Breast epithelium (tissue), 4 donors: ENCODE measurements at places on chromosomes 1 and 21. TPM values are rescaled to one million over a fixed set of nuclear protein-coding genes. Genes with fewer than 3 reads are reported as not detected.

DNA sequence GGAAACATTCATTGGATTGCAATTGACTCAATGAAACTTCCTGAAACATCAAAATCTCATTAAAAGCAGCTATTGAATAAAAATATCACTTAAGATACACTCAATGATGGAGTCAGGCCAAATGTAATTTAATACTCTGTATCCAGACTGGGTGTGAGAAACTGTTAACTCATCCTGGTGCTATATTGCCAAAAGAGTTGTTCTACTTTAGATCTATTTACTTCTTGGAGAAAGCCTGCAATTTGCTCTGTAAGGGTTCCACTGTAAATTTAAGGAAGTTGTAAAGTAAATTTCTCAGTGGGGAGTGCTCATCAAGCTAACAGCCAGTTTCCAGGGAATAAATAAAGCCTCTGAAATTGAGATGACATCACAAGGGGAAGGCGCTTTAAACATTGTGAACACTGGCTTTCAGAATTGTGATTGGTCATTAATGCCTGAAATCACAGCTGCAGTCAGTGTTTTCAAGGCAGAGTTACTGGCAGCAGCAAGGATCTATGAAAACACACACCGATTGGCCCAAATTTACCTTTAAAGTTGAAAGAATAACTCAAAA, 91.4 kb downstream of the OLFM3 start:
- H3K36me3 ChIP-seq = no peaks in the 10 kb centered on the region
- H3K27me3 ChIP-seq = no peaks in the 10 kb centered on the region
- H3K4me1 ChIP-seq = no peaks in the 10 kb centered on the region
- H3K27ac ChIP-seq = no peak overlapping the region
- no peak for DNase-seq

- H3K27ac ChIP-seq = no peak overlapping the region
- no peak overlapping the region for H3K4me3 ChIP-seq
- no peaks in the 10 kb centered on the region for H3K4me1 ChIP-seq
- no peaks in the 10 kb centered on the region for H3K27me3 ChIP-seq
- no peak for DNase-seq
Observed at GRCh38 chr1:100936194-100936967, 40.5 kb downstream of the SLC30A7 start.

The KCNK2 gene
- total RNA-seq = 23.6 TPM

The ANGPTL3 gene
- not detected for total RNA-seq

DNA sequence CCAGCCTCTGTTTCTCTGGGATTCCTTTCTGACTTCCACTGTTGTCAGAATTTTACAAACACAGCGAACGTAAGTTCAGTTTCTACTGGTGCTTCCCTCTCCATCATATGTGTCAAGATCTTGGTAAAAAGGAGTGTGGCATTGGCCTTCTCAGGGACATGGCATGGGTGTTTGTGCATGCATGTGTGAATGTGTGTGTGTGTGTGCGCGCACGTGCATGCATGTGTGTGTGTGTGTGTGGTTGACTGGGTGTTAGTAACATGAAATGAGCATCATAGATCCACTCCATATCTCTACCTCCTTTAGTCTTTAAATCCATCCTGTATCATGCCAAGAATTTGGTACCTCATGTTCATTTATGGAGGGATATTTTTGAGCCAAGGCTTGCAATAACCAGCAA, 411.3 kb downstream of the NPHP4 start:
- no peaks in the 10 kb centered on the region for H3K36me3 ChIP-seq
- H3K4me3 ChIP-seq = no peak overlapping the region
- H3K4me1 ChIP-seq = no peaks in the 10 kb centered on the region
- no peak overlapping the region for H3K27ac ChIP-seq
- no peak for DNase-seq

DNA sequence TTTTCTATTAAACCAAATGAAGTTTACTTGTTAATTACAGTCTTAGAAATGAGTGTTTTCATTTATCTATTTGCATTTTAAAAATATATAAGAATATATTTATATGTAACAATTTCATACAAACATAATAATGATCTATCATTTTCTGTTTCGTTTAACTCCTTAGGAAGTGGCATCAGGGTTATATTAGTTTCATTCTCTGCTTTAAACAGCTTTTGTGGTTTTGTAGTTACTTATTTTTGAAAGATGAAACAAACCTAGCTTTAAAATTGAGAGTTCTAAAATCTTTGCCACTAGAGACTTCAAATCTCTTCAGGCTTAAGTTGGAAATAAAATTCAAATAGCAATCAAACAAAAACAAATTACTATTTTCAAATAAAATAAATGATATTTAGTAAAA, 2110.6 kb downstream of the MRPL39 start:
- no peak overlapping the region for H3K27ac ChIP-seq
- no peak for DNase-seq
- H3K4me1 ChIP-seq = no peaks in the 10 kb centered on the region
- H3K27me3 ChIP-seq = no peaks in the 10 kb centered on the region
- no peaks in the 10 kb centered on the region for H3K36me3 ChIP-seq
- no peak overlapping the region for H3K4me3 ChIP-seq

DNA sequence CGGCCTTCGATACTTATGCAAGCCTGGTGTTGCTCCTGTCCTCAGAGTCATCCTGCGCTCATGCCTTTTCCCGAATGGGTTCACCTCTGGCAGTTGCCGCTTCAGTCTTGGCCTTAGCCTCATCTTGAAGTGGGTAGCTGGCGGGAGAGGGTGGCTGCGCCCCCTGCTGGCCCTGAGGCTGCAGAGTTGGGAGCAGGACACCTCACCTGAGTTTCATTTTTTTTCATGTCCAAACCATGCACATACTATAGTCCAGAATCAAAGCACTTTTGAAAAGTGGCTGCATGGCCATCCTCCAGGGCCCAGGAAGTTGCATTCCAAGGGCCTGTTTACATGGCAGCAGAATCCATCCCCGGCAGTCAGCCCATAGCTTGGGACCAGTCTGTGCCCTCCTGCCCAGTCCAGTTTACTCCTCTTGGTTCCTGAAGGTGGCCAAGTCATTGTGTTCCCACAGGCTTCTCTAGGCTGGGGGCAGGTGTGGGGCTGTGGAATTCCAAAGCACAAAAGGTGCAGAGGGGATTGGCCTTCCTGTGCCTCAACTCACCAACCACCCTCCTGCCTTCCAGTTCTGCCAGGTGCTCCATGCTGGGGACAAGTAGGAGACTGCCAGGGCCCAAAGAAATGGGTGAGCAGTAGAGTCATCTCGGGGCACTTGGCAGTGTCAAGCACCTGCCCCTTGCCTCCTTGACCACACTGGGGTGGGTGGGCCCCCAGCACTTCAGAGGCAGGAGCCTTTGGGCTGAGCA, 44.0 kb downstream of the YARS1 start:
- no peak overlapping the region for H3K4me3 ChIP-seq
- H3K4me1 ChIP-seq = peaks cover 6% of the 10 kb centered on the region
- peak overlapping the region; percentile 73 for H3K27ac ChIP-seq
- peak; percentile 86 for DNase-seq

GRCh38 chr1:151984313-151984956, 9.2 kb downstream of the S100A10 start:
- H3K4me1 ChIP-seq = peaks cover 14% of the 10 kb centered on the region
- no peaks in the 10 kb centered on the region for H3K36me3 ChIP-seq
- no peak overlapping the region for H3K27ac ChIP-seq
- H3K27me3 ChIP-seq = no peaks in the 10 kb centered on the region
- no peak overlapping the region for H3K4me3 ChIP-seq

DNA sequence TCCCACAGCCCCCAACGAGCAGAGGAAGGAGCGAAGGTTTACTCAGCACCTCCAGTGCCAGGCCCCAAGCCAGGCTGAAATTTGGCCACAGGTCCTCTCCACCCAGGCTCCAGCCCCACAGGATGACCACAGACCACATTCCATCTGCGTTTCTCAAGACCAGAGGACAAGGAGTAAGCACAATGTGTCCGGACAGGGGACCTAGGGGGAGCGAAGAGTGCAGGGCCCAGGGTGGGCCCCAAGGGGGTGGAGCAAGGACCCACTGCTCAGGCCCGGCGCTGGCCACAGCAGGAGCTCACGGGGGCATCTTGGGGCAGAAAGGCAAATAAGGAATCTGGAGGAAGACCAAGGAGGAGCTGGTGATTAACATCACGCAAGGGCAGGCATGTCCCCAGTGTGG, 100.5 kb downstream of the NPHP4 start:
- DNase-seq = no peak
- no peak overlapping the region for H3K27ac ChIP-seq
- H3K36me3 ChIP-seq = no peaks in the 10 kb centered on the region
- no peaks in the 10 kb centered on the region for H3K4me1 ChIP-seq
- no peak overlapping the region for H3K4me3 ChIP-seq

DNA sequence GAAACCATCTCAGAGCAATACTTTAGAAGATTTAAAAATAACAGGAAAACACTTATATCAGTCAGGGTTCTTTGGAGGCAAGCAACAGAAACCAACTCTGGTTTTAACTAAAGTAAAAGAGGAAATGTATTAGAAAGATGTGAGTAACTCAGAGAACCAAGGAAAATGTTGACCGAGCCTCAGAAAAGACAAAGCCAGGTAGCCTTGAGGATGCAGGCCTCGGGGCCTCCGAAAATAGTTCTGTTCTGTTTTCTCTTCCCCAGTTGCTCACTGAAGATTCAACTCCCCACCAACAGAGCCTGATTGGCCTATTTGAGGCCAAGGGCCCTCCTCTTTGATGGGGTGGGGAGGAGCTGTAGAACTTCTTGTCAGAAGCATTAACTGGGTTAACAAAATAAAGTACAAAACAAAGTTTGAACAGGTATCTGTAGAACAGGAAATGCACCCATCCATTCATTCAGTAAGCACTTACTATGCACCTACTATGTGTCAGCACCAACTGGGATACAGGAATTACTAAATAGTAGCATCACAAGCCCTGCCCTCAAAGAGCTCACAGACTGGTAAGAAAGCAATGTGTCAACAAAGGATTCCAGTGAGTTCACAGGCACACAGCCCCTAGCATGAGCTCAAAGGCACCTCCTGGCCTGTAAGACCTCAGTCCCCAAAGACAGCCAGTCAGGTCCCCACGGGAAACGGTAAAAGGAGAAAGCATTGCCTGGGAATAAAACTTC, 12.6 kb downstream of the SLAMF8 start:
- H3K4me3 ChIP-seq = no peak overlapping the region
- no peaks in the 10 kb centered on the region for H3K4me1 ChIP-seq
- H3K36me3 ChIP-seq = no peaks in the 10 kb centered on the region
- no peaks in the 10 kb centered on the region for H3K27me3 ChIP-seq
- DNase-seq = no peak

GRCh38 chr1:246608616-246609376, 42.5 kb downstream of the CNST start:
- peak; percentile 86 for DNase-seq
- H3K36me3 ChIP-seq = no peaks in the 10 kb centered on the region
- no peaks in the 10 kb centered on the region for H3K27me3 ChIP-seq
- H3K4me3 ChIP-seq = no peak overlapping the region
- peak overlapping the region; percentile 74 for H3K27ac ChIP-seq
